Aorta (tissue), 5 donors: ENCODE measurements at places on chromosomes 12 and 14.

GRCh38 chr12:7629465-7629864, 36.2 kb downstream of the APOBEC1 start:
- DNase-seq: no peak

DNA sequence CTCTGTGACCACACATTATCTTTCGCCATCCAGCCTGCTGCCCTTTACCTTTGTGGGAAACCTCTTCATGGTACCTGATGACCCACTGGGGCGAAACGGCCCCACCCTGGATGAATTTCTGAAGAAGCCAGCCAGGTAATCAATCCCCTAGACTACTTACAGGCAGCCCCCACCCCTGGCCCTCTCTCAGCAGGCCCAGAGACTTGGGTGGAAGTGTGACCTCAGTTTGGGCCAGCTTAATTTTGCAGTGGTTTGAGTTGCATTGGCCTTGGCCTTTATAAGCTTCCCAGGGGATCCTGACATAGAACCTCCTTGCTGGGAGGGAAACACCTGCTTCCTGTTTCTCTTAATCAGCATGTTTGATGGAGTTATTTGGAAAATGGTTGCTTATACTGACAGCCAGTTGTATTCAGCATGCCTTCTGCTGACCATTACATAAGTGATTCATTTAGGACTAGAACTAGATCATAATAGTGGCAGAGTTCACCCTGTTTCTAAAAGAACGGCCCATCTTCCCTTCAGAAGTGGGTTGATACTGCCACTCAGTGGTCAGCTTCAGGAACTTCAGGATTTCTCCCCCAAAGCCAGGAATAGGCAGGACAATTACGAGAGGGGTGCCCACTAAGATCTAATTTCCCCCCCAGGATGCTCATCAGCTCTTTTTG, 6.1 kb downstream of the SDR39U1 start:
- no peak for DNase-seq

DNA sequence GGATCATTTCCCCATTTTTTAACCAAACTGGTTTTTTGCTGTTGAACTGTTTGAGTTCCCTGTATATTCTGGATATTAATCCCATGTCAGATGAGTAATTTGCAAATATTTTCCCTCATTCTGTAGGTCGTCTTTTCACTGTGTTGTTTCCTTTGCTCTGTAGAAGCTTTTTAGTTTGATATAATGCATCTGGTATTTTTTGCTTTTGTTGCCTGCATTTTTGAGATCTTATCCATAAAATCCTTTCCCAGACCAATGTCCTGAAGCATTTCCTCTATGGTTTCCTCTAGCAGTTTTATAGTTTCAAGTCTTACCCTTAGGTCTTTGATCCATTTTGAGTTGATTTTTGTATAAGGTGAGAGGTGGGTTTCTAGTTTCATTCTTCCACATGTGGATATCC, 71.3 kb downstream of the LRP6 start:
- no peak for DNase-seq

GRCh38 chr12:39906237-39906636, 199.6 kb downstream of the SLC2A13 start:
- no peak for DNase-seq

- no peak for DNase-seq
Measured at GRCh38 chr12:112762753-112763152, 28.8 kb upstream of the RPH3A start.

- peak; percentile 80 for DNase-seq
Measured at GRCh38 chr14:75711796-75712211, 50.8 kb downstream of the TTLL5 start.

DNA sequence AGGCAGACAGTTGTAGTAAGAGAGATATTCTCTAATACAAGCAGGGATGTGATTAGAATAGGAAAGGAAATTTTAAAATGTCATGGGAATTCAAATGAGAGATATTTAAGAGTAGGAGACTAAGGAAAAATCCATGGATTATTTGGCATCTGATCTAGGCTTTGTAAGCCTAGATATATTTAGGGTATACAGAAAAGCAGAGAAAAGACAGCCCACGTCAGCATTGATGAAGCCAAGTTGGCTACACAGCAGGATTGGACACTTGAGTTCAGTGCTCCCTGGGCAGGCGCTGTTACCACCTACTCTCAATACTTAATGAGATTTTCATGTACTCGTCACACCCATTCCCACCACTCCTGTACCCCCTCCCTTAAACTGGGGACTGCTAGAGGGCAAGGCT, 1.7 kb upstream of the KCNJ8 start:
- DNase-seq: no peak

- no peak for DNase-seq
Measured at GRCh38 chr12:97638739-97639138, 176.1 kb downstream of the RMST start.

GRCh38 chr12:13947276-13947946, 34.0 kb downstream of the GRIN2B start:
- no peak for DNase-seq

- no peak for DNase-seq
Measured at GRCh38 chr14:72619111-72619571, 274.8 kb downstream of the DPF3 start.

DNA sequence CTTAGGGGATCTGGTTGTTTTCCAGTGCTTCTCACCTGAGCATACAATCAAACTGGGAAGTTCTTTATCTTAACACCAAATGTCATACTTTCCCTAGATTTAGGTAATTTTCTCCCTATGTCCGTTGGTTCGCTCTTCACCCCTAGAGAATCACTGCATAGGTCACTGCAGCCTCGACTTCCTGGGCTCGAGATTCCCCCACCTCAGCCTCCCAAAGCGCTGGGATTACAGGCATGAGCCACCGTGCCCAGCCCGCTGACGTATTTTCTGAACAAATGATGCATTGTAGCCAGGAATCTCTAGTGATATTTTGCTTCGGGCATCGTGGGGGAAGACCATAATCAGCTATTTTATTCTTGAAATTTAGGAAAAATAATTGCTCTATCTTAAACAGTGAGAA, 1.1 kb upstream of the RPL41 start:
- no peak for DNase-seq

- peak; percentile 68 for DNase-seq
Measured at GRCh38 chr12:20560935-20561334, 134.2 kb upstream of the SLCO1C1 start.

DNA sequence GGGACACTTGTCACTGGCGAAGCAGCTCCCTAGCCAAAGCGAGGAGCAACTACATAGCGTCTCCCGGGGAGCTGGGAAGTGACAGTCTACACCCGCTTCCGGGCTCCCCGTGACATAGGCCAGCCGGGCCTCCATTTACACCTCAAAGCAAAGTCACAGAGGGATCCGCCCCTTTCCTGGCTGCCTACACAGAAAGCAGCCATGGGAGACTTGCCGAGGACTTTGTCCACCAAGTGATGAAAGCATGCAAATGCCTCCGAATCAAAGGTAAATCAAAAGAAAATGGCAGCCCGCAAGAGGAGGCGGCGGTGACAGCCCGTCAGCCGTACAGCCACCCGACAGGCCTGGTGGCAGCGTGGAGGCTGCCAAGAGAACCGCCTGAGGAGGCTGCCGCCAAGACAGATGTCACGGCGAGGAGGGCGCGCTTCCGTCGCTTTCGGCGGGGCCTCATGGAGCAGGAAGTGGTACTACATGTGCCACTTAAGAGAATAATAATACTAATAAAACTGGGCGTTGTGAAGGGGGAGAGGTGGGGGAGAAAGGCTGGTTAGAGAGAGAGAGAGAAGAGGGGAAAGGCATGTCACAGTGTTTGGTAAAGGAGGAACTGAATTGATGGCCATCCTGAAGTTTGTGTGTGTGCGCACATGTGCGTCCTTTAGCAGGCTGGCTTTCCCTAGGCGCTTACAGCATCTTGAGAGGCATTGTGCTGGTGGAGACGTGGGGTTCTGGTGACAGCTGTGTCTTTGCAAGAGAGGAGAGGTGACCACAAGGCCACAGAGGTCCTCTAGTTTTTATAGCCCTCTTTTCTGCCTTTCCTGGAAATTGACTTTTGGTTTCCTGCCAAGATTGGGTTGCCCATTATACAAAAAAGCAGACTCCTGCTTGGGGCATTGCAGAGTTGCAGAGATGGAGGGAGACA, 661.7 kb downstream of the VRK1 start:
- peak; percentile 57 for DNase-seq
